ENCODE measurements at places on chromosomes 3 and 15.

DNA sequence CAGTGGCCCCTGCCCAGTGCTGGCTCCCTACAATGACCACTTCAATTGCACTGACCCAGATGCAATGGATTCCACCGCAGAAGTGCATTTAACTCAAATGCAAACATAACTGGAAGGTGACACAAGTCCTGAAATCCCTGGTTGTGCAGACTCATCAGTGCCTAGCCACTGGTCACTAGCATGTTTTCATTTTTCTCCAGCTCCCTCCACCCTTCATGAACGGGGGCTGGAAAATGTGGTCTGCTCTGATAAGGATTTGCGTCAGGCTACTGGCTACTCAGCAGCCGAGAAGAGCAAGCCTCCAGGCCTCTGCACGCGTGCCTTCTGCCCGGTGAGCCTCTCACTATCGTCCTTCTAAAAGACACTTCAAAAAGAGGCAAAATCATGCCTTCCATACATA is 27.4 kb upstream of the FURIN start:
- DNase-seq = no peak

DNA sequence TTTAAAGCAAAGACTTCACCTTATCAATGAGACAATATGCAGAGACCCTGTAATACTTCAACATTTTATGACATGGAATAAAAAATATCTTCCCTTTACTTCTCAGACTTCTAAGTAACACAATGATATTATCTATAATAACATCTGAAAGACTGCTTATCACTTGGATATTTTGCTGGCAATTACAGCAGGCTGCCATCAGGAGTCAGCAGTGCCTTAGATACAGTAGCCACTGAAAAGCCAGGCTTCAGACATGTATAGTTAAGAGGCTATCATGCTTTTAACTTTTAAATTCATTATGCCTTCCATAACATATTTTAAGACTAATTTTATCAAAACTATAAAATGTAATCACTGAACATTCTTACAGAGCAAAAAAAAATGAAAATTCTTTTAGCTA is 227.5 kb downstream of the NEK10 start:
- peak; percentile 27 for DNase-seq

GRCh38 chr3:19396726-19397125 is 248.4 kb downstream of the KCNH8 start:
- no peak for DNase-seq

GRCh38 chr3:169886671-169887070 is 16.9 kb upstream of the LRRC31 start:
- no peak for DNase-seq

DNA sequence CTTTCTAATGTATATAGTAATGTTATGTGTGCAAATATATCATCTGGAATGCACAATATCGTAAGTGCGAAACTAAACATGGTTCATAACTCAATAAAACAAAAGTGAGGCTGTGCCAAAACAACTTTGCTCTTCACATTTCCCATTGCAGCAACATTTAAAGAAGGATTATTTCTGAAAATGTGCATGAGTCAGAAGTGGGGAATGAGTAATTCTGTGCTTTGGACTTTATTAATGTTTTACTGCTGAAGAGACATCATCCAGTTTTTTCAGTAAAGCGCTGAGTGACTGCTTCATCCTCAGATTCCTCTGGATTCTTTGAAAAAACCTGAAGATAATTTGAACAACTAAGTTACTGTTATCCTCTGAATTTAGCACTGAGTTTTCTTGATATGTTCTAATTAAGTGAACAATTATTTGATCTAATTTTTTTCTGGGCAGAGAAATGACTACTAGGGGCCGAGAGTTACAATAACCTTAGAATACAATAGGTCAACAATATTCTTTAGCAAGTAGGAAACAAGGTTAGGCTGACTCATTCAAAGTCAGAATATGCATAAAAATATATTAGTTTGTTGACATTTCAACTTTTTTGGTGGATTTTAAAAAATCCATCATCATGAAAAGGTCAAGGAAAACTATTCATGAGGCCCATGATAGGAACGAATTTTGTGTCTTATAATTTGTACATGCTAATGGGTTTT is 20.0 kb upstream of the PLCL2 start:
- peak; percentile 75 for DNase-seq

DNA sequence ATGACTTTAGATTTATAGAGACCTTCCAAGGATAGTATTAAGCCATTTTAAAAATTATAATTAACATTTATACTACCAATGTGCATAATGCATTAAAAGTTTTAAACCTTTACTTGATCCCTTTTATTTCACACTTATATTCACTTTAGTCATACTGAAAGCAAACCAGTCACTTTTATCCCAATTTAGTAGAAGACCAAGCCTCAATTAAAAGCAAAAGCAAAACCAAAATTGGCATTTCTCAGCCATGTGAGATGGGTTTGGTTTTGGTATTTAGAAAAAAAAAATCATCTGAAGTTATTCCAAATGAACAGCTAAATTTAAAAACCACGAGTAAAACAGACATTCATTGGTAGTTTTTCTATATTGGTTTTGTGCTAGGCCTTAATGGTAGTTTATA is 249.4 kb downstream of the LPP start:
- DNase-seq = no peak

DNA sequence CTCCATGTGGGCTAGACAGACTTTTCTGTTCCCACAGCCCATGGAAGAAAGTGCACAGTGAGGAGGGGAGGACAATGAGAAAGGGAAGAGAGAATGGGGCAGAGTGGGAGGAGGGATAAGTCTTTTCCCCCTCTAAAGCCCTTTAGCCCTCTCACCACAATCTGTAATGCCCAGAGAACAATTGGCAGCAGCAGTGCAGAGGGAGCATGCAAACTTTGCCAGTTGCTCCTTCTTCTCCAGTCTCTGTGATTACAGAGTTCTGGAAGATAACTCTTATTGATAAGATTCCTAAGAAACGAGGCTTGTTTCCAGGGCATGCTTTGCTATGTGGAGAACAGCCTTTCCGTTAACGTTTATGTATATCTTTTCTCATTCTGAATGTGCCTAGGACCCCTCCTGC is 50.0 kb upstream of the FMN1 start:
- no peak for DNase-seq

DNA sequence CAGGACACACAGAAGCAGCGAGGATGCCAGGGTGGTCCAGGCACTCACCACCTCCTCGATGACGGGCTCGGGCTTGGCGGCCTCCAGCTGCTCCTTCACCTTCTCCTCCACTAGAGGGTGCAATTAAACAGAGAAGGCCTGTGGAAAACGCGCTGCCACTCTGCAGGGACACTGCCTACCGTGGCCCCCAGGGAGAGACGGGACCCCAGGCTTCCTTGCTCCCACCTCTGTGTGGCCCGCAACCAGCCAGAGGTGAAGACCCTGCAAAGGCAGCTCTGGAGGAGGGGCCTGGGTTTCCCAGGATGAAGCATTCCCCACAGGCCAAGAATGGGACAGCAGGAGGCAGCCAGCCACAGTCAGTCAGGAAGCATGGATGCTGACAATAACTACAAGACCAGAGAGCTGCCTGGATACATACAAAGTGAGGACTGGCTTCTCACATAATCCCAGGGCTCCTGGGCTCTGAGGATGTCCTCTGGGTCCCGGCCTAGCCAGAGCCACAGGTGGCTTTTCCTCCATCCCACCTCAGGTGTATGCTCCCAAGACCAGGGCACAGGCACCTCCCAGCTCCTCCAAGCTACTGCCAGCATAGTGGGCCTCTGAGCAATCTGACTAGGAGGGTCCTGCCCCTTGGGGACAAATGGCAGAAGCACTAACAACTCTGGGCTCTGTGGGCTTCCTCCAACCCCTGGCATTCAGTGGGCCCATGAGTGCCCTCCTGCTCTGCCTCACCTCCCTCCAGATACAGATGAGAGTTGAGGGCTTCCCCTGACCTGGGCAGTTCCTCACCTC is 46.2 kb downstream of the PTH1R start:
- DNase-seq = peak; percentile 58

GRCh38 chr3:48556796-48557626 is at the start of gene PFKFB4:
Gene PFKFB4 (minus strand): TSS chr3:48556803. CDS start chr3:48556777, 26 bp downstream.
- peak; percentile 99 for DNase-seq

- no peak for DNase-seq
These were observed 123.9 kb downstream of the RAB11A start for GRCh38 chr15:65993236-65993635.

GRCh38 chr3:38020342-38020726 is 9.1 kb downstream of the PLCD1 start:
- DNase-seq = no peak

DNA sequence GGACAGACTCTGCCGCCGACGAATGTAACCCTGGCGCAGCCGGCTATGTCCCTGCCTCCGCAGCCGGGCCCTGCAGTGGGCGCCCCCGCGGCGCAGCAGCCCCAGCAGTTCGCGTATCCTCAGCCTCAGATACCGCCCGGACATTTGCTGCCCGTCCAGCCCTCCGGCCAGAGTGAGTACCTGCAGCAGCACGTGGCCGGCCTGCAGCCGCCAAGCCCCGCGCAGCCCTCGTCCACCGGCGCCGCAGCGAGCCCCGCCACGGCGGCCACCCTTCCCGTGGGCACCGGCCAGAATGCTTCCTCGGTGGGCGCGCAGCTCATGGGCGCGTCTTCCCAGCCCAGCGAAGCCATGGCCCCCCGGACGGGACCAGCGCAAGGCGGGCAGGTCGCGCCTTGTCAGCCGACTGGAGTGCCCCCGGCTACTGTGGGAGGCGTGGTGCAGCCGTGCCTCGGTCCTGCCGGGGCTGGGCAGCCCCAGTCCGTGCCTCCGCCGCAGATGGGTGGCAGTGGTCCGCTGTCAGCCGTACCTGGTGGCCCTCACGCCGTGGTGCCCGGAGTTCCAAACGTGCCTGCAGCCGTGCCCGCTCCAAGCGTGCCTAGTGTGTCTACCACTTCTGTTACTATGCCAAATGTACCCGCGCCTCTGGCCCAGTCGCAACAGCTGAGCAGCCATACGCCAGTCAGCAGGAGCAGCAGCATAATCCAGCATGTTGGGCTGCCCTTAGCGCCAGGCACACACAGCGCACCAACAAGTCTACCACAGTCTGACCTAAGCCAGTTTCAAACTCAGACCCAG is 2.4 kb downstream of the TSC22D2 start:
- DNase-seq = peak; percentile 51

GRCh38 chr3:9932843-9933560 is 632 bp upstream of the CRELD1 start:
- peak; percentile 84 for DNase-seq

GRCh38 chr3:144763878-144764454 is 792.3 kb downstream of the DIPK2A start:
- DNase-seq = peak; percentile 2

- no peak for DNase-seq
These were observed 139.0 kb upstream of the SLC2A2 start for GRCh38 chr3:171165499-171165921.

- DNase-seq = no peak
These were observed 28.1 kb downstream of the ERICH6 start for GRCh38 chr3:150675587-150675986.

GRCh38 chr3:196055240-196055639 is 26.6 kb downstream of the TFRC start:
- no peak for DNase-seq

DNA sequence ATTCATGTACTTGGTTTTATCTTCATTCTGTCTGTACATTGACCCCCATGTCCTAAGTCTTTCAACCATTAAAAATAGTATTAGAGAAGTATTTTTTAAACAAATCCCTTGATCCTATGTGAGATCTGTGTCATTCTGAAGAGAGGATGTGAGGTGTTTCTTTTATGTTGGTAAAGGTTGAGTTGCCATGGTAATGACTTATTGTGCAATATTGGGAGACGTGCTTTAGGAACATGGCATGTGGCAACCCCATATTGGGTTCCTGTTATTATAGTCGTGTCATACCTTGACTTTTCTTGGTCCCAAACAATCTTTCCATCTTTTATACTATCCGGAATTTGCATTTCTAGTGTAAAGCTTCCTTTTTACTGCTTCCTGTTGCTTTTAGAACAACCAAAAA is 203.1 kb downstream of the KCNAB1 start:
- peak; percentile 58 for DNase-seq

GRCh38 chr15:71044006-71044405 is 71.3 kb upstream of the THSD4 start:
- DNase-seq = peak; percentile 70

DNA sequence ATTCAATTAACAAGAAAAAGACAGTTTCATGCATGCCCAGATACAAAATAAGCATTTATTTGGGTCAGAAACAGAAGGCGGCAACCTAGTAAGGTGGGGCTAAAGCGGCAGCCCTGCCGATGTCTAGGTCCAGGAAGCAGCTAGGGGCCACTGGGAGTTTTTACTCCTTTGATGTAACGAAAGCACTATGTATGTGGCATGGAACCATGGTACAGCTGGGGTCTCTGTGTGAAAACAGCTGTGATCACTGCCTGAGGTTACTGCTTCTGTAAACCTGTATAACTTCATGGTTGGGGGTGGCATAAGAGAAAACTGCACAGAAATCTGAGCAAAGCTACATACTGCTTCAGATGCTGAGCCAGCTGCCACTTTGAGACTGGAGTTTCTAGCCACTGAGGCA is 119.5 kb downstream of the ZNF280D start:
- no peak for DNase-seq

- DNase-seq = no peak
These were observed 353.9 kb upstream of the ROPN1 start for GRCh38 chr3:124345845-124346244.

- no peak for DNase-seq
These were observed 12.2 kb upstream of the CSTA start for GRCh38 chr3:122312826-122313225.

- DNase-seq = no peak
These were observed 28.1 kb upstream of the LRRN1 start for GRCh38 chr3:3771094-3771493.

- DNase-seq = no peak
These were observed 88.6 kb upstream of the TTBK2 start for GRCh38 chr15:43009206-43009605.

DNA sequence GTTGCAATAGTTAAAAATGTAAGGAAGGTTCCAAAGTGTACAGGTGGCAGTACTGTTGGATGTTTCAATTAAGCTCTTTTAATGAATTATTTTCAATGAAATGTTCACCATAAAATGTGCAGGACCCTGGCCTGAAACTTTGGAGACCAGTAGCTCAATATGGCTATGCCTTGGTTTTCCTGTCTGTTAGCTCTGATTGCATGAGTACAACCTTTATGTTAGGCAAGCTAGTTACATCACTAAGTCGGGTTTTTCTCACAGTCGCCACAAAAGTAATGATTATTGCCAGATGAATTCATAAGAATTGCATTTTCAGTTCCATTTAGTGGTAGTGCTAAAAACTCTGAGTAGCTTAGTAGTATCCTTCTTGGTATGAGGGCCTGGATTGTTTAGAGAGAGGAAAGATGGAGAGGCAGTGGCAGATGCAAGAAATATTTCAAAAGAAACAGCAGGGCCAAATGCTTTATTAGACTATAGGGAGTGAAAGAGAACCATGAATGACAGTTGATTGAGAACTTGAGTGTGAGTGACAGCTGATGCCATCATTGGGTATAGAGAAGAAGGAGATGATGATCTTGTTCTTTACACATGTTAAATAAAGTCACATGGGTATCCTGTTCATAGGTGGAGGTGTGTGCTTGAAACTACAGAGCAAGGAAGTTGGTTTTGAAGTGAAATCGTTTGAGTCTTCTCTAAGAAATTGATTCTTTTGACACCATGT is 109.5 kb downstream of the AKAP13 start:
- no peak for DNase-seq
